Esophagus muscularis mucosa (tissue), 4 donors: ENCODE measurements at places on chromosomes 4 and X. TPM values are rescaled to one million over a fixed set of nuclear protein-coding genes. Genes with fewer than 3 reads are reported as not detected.

MAGEB10 gene
- not detected for total RNA-seq

DNA sequence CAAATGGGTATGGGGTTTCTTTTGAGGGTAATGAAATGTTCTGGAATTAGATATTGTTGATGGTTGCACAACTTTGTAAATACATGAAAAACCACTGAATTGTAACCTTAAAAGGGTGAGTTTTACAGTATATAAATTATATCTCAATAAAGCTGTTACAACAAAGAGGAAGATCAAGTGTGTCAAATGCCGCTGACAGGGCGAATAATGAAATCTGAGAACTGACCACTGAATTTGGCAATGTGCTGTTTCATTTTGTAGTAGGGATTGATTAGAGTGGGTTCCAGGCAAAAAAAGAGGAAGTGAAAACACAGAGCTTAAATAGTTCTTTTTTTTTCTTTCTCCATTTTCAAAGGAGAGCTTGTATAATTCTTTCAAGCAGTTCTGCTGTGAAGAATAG is 161.1 kb upstream of the NAP1L5 start:
- peaks cover 24% of the 10 kb centered on the region for H3K4me1 ChIP-seq
- H3K36me3 ChIP-seq, result no peaks in the 10 kb centered on the region
- no peak overlapping the region for H3K4me3 ChIP-seq

DNA sequence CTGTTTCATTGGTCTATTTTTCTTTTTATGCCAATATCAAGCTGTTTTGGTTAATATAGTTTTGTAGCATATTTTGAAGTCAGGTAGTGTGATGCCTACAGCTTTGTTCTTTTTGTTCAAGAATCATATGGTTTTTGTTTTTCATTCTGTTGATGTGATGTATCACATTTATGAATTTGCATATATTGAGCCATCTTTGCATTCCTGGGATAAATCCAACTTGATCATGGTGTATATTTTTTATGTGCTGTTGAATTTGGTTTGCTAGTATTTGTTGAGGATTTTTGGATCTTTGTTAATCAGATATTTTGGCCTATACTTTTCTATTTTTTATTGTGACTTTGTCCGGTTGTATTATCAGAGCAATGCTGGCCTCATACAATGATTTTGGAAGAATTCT is 74.8 kb downstream of the GPAT3 start:
- no peak overlapping the region for H3K4me3 ChIP-seq
- no peaks in the 10 kb centered on the region for H3K4me1 ChIP-seq
- no peaks in the 10 kb centered on the region for H3K36me3 ChIP-seq

- H3K4me3 ChIP-seq, result no peak overlapping the region
- no peaks in the 10 kb centered on the region for H3K27me3 ChIP-seq
- no peaks in the 10 kb centered on the region for H3K36me3 ChIP-seq
- H3K4me1 ChIP-seq, result no peaks in the 10 kb centered on the region
Measured at GRCh38 chr4:108877821-108878220, 115.0 kb upstream of the ETNPPL start.

DNA sequence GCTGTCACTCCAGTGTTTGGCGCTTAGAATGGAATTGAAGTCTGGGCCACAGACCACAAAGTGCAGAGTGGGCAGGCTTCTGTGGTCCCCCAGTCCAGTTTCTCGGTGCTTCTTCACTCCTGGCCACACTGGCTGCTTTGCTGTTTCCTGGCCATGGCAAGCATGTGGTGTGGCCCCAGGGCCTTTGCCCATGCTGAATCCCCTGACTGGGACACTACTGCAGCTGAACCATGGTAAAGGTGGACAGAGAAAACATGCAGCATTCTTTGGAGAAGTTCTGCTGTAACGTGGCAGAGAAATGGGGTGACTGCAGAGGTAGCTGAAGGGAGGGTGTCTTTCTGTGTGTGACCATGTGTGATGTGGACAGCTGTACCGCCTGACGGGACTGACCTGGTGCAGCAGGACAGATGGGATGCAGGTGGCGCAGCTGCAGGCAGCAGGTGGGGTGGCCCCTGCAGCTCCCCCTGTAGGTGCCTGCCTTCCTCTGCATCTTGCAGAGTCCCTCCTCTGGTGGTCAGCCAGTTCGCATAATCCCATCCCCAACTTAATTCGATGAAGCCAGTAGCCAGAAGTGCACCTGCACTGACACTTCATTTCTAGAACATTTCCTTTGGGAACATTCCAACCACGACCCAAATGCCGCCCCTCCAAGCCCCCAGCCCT is 13.2 kb upstream of the S100P start:
- no peak for DNase-seq
- H3K36me3 ChIP-seq, result peaks cover 9% of the 10 kb centered on the region
- no peak overlapping the region for H3K4me3 ChIP-seq
- no peaks in the 10 kb centered on the region for H3K27me3 ChIP-seq
- H3K27ac ChIP-seq, result no peak overlapping the region
- peaks cover 24% of the 10 kb centered on the region for H3K4me1 ChIP-seq

DNA sequence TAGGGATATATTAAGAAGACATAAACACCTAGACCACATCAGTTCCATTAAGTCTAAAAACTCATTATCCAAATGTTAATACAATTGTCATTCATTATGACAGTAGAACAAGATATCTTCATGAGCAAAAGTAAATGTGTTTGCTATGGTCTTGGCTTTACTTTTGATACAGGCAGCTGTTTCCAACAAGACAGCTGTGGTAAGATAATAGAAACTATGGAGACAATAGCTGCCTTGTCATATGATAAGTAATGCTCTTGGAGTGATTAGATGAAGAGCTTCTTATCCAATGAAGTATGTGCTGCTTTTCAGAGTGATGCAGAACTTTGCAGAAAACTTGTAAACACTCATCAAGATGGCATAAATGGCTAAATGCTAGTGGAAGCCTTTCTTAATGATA is 1066.0 kb downstream of the FSTL5 start:
- no peak overlapping the region for H3K4me3 ChIP-seq
- no peaks in the 10 kb centered on the region for H3K27me3 ChIP-seq
- H3K27ac ChIP-seq, result no peak overlapping the region
- no peaks in the 10 kb centered on the region for H3K36me3 ChIP-seq
- no peak for DNase-seq
- no peaks in the 10 kb centered on the region for H3K4me1 ChIP-seq

DNA sequence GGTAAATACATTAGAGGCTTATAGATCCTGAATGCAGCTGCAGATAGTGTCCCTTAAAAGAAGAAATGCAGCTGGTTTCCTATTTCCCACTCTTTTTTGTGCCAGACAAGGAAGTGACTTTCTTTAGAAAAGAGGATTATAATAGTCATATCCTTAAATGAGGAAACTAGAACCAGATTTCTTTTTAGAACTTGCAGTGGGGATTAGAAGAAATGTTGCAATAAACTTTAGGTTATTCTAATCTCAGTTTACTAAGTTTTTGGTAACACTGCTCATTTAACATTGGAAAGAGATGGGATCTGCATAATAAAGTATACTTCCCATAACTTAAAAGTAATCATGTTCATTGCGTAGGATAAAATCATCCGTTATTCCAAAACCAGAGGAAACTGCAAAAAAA is 101.9 kb downstream of the SLIT2 start:
- DNase-seq, result no peak
- no peak overlapping the region for H3K4me3 ChIP-seq
- H3K4me1 ChIP-seq, result no peaks in the 10 kb centered on the region
- H3K27me3 ChIP-seq, result no peaks in the 10 kb centered on the region
- no peak overlapping the region for H3K27ac ChIP-seq

- H3K4me1 ChIP-seq, result peaks cover 17% of the 10 kb centered on the region
- H3K27me3 ChIP-seq, result no peaks in the 10 kb centered on the region
- no peaks in the 10 kb centered on the region for H3K36me3 ChIP-seq
Measured at GRCh38 chr4:10743357-10743756, 58.8 kb upstream of the CLNK start.

DNA sequence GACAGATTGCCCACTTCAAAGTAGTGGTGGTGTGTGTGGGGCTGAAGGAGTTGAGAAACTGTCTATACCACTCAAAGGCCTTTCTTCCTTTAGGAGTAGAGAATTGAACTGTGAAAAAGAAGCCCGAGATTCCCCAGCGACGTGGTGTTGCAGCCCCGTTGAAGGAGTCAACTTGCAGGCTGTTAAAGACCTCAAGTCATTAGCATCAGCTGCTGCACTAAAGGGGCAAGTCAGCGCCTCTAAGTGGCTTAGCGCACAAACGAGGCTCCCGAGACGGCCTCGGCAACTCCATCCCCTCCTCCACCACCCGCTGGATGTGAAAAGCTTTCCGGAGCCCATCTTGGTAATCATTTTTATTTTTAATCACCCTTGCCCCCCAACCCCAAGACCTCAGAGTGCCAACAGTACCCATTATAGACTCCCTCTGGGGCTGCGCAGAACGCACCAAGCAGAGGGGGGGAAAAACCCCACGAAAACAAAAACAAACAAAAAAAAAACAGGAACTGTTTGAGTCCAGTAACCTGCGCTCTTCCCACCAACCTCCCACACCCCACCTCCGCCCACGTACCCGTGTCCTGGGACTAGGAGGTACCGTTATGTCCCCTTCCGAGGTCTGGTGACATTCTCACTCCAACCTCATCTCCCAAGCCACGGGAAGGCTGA is 913 bp upstream of the PRDM8 start:
- no peak overlapping the region for H3K27ac ChIP-seq
- no peaks in the 10 kb centered on the region for H3K36me3 ChIP-seq
- peak overlapping the region; percentile 45 for H3K4me3 ChIP-seq
- H3K27me3 ChIP-seq, result no peaks in the 10 kb centered on the region
- no peak for DNase-seq
